ENCODE measurements at places on chromosomes 6 and 20.

GRCh38 chr20:10603971-10604864 is 69.6 kb downstream of the JAG1 start:
- DNase-seq = no peak

DNA sequence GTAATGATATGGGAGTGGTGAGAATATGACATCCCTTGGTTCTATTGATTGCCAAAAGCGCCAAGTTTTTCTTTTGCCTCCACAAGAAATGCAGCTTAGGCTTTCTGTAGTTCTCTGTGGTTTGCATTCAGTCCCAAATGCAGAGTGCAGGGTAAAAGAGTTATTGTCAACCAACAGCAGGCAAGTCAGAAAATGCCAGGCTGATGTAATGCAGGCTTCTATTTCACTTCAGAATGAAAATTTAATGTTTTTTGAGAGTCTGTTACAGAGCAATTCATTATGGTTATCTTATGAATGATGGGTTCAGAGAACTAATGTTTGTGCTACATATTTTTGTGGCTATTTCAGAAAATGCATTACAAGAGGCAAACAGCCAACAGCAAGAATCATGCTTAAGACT is 293.5 kb downstream of the CENPW start:
- DNase-seq = no peak

DNA sequence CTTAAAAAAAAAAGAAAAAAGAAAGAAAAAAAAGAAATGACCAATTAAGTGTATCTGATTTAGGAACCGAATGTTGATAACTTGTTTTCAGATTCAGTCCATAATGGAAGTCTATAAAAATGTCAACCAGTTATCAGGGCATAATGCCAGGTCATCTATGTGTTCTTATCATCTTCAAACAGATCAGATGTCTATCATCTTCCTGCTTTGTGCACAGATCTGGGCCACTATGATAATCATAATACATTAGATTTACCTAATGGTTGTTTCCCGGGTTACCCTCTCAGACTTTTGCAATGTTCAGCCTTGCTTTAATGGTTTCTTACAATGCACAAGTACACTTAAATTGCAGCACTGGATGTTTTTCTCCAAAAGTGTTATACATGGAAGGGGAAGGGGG is 100.6 kb downstream of the NKAIN2 start:
- DNase-seq = no peak

GRCh38 chr6:49406250-49406970 is 56.6 kb downstream of the MMUT start:
- DNase-seq = no peak

DNA sequence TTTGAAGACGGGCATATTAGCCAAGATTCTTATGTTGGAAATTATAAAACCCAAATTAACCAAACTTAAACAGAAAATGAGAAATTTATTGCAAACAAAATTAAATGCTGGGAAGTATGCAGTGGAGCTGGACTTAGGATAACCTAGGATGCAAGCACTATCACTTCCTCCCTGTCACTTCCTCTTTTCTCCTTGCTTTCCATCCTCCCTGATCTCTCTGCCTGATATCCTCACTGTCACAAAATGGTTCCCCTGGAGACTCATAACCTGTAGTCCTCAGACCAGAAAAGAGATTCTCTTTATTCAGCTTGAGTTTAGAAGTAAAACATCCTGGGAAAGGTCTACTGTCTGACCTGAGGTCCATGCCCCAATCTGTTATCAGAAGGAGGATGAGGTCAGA is 7.4 kb upstream of the KLHL32 start:
- no peak for DNase-seq

- DNase-seq = no peak
Measured at GRCh38 chr20:20463933-20464374, 96.0 kb downstream of the INSM1 start.

GRCh38 chr20:21936261-21936660 is 230.8 kb downstream of the PAX1 start:
- no peak for DNase-seq

- DNase-seq = no peak
Measured at GRCh38 chr6:21003780-21004541, 469.7 kb downstream of the CDKAL1 start.

DNA sequence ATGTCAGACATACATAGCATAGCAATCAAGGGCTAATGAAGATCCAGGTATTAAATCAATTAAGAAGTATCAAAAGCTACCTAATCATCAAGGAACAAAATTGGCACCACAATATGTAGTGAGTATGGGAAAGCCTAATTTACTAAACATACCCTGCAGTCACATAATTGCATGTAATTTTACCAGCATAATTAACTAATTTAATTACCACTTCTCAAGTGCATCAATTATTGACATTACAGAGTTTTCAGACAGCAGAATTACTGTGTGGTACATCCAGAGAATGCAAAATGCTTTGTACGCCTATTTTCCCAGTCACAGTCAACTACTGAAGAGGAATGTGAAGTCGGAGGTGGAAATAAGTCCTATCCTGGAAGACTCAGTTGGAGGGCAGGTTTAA is 279.0 kb upstream of the ID4 start:
- no peak for DNase-seq

- peak; percentile 2 for DNase-seq
Measured at GRCh38 chr6:160750276-160750689, 48.2 kb downstream of the PLG start.

DNA sequence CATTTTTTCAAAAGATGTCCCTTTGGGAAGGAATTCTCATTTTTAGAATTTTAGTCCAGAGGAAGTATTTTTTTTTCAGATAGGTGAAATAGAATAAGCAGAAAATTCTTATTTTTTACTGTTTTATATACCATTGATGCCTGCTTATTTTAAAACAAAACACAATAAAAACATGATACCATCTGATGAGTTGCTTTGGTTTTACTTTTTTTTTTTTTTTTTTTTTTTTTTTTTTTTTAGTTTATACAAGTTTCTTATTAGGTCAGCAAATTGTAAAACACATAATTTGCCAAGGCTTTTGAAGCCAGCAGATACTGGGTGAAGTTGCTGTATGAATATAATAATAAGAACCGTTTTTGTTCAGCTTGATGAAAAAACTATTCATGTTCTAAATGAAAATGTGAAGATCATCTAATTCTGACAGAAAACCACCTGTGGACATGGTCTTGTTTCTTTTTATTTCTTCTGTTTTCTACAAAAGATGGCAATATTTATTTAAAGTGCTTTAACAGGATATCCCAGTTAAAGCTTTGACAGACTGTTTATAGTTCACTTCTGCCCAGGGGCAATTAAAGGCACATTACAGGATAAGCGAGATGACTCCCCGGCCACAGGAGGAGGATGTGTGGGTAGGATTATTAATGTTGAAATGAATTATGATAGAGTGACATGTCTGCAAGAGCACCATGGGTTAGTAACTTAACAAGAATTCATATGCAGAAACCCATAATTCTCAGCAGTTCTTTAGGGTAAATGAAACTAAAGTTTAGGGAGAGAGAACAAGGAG is 31.1 kb downstream of the MYB start:
- DNase-seq = no peak

- no peak for DNase-seq
Measured at GRCh38 chr20:35496481-35496880, 33.0 kb downstream of the C20orf173 start.

DNA sequence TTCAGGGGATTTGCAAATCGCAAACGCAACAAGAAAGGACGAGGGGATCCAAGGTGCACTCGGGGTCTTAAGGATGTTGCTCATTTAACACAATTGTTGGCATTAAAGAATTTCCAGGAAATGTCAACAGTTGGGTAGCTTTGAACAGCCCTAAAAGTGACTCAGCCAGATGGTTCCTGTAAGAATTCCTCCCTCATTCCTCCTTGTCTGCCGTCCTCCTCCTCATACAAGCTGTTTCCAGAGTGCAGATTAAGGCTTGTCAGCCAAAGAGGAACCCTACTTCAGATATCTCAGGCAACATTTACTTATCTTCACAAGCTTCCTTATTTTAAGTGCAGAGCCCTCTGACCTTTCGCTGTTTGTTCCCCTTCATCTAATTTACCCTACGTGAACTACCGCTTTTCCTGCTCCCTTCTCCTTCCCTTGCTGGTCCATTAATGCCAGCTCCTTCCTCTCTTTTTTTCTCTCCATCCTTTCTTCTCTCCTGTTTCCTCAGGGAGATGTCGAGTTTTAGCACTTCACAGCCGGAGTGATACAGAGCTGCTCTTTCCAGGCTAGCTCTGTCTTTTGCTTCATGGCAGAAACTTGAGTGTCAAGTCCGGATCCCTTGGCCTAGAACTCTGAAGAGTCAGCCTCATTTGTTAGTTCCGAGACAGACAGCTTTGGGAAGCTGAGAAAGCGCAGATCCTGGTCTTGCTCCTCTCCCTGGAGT is 26.1 kb upstream of the TBC1D7 start:
- no peak for DNase-seq

DNA sequence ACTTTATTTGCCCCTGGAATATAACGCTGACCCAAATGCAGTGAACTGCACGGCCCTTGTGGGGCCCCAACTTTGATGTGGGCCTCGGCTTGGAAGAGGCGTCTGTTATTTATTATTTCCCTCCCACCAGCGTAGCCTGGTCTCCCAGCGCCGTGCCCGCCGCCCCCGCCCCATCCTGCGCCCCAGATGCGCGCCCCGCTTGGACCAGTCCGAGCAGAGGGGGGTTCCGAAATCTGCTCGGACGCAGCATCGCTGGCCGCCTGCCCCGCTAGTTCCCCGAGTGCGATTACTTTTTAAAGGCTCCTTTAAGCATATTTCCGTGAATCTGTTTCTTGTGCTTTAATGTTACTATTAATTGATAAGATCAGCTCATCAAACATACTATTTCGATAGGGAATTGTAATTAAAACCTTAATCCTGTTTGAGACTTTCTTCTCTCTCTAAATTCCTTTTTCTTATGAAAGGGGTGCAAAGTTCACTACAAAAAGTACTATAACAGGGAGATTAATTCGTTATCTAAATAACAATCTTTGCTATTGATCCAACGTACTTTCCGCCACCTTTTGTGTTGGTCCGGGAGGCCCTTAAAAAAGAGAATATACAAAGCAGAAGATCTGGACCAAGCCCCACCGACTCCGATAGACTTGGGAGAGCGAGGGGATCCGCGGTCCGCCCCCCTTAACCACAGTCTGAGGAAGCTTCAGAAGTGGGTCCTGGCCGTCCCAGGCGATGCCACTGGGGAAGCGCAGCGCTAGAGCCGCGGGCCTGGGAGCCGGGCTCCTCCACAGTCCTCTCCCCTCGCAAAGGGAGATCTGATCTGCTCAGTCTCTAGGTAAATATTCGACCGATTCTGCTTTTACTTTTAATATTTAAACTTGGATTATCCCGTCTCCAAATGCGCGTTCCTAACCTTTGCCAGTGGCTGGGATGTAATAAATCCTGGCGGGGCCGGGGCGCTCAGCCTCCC is 10.2 kb downstream of the POU3F2 start:
- peak; percentile 47 for DNase-seq

- DNase-seq = no peak
Measured at GRCh38 chr6:14673201-14673600, 555.6 kb downstream of the CD83 start.

DNA sequence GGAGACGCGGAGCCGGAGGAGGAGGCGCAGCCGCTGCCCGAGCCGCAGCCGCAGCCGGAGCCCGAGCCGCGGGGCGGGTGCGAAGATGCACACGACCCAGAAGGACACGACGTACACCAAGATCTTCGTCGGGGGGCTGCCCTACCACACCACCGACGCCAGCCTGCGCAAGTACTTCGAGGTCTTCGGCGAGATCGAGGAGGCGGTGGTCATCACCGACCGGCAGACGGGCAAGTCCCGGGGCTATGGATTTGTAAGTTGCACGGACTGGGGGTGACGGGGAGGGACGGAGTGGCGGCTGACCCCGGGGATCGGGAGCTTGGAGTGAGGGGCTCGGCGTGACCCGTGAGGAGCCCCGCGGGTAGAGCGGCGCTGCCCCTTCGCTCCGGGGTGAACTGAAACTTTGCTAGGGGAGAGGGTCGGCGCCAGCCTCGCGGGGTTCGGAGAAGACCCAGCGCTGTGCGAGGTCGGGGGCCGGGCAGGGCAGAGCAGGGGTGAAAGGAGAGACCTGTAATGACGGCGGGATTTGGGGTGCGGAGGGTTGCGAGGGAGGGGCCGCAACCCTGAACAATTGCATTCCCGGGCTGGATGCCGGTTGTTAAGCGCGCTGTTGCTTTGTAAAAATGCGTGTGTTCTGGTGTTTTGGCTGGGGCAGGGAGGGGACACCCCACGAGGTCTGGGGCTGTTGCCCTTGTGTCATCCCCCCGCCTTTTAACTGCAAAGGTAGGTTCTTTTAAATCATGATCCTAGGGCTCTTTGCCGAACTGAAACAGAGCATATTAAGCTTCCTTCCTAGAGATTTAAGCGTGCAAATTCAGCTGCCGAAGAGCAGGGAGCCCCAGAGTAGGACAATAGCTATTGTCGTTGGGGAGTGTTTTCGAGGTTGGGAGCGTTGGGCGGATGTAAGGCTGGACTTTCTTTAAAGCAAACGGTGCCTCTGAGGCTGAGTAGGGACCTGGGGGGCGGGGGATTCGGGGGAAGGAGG is 628 bp downstream of the RBM24 start:
- no peak for DNase-seq

GRCh38 chr6:6588924-6589709 is 597 bp downstream of the LY86 start:
- no peak for DNase-seq

DNA sequence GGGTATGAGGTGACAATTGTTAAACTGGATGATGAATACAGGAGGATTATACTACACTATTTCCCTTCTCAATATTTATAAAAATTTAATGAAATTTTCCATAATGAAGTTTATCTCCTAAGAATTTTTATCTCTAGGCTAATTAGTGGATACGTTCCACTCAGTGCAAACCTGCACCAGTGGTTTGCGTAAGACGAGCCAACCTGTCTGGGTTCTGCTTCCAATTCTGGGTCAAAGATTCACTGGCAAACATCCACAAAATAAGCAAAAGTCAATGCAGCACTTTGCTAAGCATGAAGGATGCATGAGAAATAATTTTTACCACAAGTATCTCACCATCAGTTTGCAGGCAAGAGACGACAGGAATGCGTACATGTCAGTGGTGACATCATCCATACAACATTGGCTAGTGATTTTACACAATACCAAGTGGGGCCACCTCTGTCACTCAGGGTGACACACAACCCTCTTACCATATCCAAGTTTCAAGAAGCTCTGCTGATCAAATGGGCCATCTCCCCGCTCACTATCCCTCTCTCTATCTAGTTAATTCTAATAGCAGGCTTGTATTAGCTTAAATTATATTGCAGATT is 51.7 kb downstream of the FAM50B start:
- no peak for DNase-seq

GRCh38 chr6:101490857-101491256 is 97.3 kb downstream of the GRIK2 start:
- DNase-seq = no peak

- DNase-seq = no peak
Measured at GRCh38 chr20:23608251-23608846, 2.6 kb upstream of the CST9 start.

- no peak for DNase-seq
Measured at GRCh38 chr20:10430000-10430466, 4.0 kb downstream of the MKKS start.

GRCh38 chr6:45196121-45196520 is 132.0 kb upstream of the RUNX2 start:
- no peak for DNase-seq

DNA sequence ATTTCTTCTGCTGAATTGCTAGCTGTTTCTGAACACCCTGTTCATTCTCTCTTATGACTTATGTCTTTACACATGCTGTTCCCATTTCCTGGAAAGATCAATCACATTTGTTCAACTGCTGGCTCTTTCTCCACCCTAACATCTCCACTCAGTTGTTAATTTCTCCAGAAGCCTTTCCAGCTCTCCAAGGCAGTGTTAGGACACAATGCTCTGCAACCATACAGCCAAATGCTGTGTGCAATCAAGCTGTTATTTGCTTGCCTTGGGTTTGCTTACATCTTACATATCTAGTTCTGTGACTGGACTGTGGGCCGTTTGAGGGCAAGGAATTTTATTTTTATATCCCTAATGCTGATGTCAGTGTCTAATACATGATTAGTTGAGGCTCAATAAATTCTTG is 24.2 kb upstream of the CITED2 start:
- DNase-seq = no peak

Data from SK-N-DZ (cell line).